ENCODE measurements at places on chromosomes 4 and X.
A peak's percentile ranks its signal among the peaks of the same experiment; 100 is the strongest.

- no peak for DNase-seq
These were observed 35.7 kb upstream of the EGFL6 start for GRCh38 chrX:13533726-13534125.

DNA sequence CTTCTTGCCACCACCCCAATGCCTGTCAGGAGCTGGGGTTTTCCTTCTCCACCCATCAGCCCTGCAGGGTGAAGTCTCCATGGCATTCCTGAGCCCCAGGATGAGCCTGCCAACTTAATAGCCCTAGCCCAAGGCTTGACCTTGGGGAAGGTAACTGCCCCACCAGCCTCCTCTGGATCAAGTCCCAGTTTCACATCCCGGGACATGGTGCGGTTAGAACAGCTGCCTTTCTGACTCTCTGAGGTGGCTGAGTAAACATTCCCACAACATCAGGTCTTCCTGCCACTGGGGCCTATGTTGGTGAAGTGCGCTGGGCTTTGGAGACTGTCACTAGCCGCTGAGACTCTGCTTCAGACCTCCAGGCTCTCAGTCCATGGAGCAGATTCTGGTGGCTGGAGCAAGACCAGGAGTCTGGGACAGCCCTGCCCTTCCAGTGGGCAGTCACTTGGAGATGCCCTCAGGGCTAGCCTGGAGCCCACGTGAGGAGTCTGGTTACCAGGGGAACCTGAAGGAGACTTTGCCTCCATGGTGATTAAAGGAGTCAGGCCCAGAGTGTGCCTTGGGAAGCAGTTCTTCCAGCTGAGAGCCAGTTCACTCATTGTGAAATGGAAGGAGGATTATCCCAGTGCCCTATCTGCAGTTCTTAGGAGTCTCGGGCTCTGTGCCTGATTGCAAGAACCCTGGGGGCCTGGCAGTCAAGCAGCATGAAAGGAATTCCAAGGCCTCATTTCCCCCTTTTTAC lies 56.8 kb downstream of the SMIM20 start:
- no peak for DNase-seq

DNA sequence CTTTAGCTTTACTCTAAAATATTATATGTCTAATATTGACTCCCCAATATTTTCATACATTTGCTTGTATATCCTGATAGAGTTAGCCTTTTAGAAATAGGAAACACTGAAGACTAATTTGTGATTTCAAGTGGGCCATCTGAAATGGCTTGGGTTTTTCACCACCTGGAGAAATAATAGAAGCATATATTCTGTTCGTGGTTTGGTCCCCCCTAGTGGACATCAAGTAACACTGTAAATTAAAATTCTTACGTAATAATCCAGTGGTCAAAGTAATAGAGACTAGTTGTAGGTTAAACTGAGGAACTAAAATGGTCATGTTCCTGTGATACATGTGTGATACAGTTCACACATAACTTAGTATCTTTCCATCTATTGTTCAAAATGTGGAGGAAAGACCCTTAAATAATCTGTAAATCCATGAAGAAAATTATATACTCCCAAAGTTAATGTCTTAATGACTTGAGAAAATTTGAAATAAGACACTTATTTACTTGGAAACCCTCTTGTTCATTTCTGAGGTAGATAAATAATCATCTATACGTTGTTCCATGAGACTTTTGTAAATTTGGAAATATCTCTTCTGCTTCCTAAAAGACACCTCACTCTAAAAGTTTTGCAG lies 79.8 kb upstream of the SMARCAD1 start:
- DNase-seq: peak; percentile 54

DNA sequence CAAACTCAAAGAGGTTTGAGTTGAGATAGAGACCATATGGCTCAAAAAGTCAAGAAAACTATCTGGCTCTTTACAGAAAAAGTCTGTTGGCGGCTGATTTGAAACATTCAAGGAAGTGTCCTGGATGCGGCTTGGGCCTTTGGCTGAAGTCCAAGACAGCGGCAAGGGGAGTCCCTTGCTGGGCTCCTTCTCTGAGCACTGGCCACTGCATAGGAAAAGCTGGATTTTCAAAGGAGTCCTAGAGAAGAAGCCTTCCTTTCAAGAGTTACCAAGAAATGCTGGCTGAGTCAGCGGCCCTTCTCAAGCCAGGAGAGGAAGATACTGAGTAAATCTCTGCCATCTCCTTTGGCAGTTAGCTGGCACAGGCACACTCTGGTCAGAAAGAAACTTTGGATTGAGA lies 12.1 kb downstream of the APLN start:
- no peak for DNase-seq

- DNase-seq: no peak
These were observed 54.3 kb downstream of the IGFBP7 start for GRCh38 chr4:57055886-57056285.

GRCh38 chr4:175447016-175447415 lies 365.0 kb downstream of the GPM6A start:
- DNase-seq: no peak

DNA sequence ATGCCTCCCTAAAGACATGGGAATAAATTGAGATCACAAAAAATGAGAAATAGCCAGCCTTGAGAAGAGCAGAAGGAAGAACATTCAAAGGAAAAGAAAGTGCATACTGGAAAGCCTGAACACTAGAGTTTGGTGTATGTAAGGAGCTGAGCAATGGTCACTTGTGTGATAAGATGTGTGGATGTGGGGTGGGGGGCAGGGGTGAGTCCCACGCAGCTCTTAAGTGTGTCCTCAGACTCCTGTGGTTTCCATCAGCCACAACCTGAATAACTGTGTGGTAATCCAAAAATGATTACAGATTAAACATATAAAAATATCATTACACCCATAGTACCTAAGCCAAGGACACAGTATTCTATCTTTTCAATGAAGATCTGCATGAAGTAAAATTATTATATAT lies 59.9 kb downstream of the ELOVL6 start:
- no peak for DNase-seq

GRCh38 chr4:152374153-152374552 lies 161.7 kb downstream of the FBXW7 start:
- no peak for DNase-seq

DNA sequence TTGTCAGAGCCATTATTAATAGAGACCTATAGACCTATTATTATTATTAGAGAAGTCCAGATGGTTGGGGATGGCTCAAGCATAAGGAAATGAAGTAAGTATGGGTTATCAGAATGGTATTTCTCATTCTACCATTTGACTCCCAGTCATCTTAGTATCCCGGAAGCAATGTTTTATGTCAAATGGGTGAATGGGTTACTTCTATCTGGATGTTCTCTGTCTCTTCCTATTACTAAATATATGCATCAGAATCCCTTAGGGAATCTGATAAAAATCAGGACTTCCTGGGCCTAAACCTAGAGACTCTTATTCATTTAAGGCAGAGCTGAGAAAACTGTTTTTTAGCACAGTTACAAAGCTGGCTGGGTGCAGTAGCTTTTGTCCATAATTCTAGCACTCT lies 149.9 kb downstream of the SLC10A7 start:
- DNase-seq: no peak

DNA sequence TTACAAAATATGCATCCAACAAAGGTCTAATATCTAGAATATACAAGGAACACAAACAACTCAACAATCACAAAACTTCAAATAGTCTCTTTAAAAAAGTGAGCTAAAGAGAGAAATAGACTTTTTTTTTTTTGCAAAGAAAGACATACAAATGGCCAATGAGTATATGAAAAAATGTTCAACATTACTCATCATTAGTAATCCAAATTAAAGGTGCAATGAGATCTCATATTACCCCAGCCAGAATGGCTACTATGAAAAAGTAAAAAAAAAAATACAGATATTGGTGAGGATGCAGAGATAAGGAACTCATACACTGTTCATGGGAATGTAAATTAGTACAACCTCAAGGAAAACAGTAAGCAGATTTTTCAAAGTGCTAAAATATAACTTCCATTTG lies 24.1 kb downstream of the AGTR2 start:
- no peak for DNase-seq

DNA sequence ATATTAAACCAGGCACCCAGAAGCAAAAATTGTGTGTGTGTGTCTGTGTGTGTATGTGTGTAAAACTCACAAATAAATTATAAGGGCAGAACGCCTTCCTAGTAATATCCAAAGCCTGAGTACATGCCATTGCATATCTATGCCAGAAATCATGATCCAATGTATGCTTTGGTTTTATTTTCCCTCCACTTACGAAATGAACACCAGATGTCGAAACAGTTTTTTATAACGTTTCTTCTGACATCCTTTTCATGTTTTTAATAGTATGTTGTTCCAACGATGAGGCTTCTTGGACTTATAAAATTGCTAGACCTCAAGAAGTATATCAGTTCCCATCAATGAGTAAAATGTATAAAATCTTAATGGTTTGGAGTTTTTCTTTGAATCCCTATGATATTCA lies 55.4 kb downstream of the KCNIP4 start:
- no peak for DNase-seq

DNA sequence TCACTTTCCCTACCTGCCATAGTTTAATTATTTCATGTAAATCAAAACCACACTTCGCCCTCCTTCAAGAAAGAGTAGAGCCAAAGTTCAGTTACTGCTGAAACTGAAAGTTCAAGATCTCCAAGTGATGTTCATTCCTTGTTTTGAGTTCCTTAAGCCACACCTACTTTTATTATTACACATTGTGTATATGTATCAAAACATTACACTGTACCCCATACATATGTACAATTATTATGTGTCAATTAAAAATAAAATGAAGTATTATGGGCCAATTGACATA lies 892.3 kb upstream of the NDST4 start:
- no peak for DNase-seq

- DNase-seq: no peak
These were observed 62.2 kb downstream of the EVC start for GRCh38 chr4:5773271-5773555.

GRCh38 chrX:74343343-74344279 lies 39.6 kb downstream of the ZCCHC13 start:
- peak; percentile 55 for DNase-seq

- DNase-seq: no peak
These were observed 33.4 kb downstream of the SEPTIN6 start for GRCh38 chrX:119659522-119659921.

GRCh38 chrX:24528605-24529004 lies 63.5 kb downstream of the PDK3 start:
- DNase-seq: no peak

- no peak for DNase-seq
These were observed 6.2 kb upstream of the SETD7 start for GRCh38 chr4:139562067-139562684.

GRCh38 chr4:189548484-189549125 lies 392.1 kb upstream of the FRG1 start:
- no peak for DNase-seq

DNA sequence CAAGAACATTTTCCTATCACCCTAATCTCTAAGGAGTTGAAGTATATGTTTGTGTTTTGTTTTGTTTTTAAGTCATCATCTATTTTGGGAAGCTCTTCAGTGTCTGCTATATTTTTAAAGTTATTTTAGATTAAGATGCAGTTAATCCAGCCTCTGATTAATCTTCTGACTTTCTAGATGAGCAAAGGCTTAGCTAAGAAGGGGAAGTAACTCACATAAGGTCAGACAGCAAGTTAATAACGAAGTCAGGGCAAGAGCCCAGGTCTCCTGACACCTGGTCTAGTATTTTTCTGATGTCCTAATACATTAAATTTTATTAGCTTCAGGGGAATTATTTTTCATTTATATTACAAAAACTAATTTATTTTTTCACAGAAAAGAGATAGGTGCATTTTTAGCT lies 168.5 kb downstream of the SOWAHB start:
- no peak for DNase-seq

DNA sequence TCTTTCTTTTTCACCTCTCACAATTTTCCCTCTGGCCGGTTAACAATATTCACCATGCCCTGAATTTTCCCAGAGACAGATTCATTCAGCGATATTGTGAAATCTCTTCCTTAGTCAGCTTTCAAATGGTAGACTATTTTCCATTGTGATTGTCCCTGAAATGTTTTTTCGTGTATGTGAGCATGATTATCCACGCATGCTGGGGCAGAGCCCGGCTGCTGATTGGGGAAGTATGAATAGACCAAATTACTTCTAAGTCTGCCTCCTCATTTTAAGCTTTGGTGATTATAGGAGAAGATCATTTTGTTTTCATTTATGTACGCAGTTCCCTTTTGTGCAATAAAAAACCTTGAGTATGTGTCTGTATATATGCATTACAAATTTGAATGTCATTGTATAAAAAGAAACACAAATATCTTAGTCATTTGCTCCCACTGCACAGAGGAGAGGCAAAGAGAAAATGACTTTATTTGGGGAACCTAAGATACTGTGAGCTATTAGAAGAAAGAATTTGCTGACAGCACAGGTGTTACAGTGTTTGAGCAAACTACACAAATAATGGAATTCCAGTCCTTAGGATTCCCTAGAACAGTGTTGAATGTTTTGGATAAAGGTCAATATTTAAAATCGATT lies 11.3 kb downstream of the DTHD1 start:
- no peak for DNase-seq

- DNase-seq: no peak
These were observed 192.9 kb upstream of the RBPJ start for GRCh38 chr4:26127851-26128337.

DNA sequence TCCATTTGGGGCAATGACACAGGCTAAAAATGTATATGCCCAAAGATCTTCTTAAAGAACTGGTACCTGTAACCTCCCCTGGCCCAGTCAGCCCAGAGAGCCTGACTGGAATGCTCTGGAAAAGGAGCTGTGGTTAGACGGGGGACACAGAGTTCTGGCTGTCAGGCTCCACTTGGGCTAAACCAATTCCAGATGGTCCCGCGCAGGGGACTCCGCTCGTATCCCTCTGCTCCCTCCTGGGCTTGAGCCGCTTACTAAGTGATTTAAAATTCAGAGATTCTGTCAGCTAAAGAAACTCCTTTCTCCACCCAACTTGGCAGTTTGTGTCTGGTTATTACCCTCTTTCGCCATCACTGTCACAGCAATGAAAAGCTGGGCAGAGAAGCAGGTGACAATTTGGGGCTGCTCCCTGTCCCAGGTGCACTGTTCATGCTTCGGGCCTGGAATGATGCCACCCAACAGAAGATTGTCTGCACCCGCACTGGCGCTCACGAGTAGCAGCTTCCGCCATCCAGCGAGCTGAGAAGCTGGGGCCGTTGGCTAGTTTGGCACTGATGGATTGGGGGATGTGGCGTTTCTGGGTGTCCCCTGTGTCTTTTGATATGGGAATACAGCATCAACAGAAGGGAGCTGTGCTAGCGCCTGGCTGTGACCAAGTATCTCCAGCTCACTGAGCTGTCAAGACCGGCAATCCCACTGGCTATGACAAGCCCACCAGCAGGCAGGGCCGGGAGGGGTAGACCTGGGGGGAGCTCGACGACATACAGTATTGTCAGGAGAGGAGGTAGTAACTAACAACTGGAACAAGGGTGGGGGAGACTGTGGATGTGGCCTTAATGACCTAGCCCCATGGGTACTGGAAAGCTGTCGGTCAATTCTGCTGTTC lies 6.7 kb upstream of the IRAK1 start:
- DNase-seq: no peak

DNA sequence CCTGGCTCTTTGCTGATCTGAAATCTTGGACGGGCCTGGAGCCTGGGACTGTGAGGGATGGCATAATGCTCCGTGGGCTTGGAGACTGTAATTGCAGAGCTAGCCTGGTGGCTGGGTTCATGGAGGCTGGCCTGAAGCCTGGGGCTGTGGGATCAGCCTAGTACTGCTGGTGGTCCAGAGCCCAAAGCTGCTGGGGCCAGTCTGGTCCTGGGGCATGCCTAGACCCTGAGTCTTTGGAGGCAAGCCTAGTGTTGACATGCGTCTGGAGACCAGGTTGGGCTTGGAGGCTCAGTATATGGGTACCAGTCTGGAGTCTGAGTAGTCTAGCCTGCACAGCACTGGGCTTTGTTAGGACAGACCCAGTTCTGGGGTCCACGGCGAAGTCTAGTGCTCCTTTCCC lies 172.0 kb upstream of the ZC4H2 start:
- DNase-seq: no peak

- DNase-seq: no peak
These were observed 27.5 kb upstream of the SULT1B1 start for GRCh38 chr4:69787879-69788278.

All from AML-193 (cell line).